Vagina (tissue), 2 donors: ENCODE measurements at places on chromosomes 5 and 9.

DNA sequence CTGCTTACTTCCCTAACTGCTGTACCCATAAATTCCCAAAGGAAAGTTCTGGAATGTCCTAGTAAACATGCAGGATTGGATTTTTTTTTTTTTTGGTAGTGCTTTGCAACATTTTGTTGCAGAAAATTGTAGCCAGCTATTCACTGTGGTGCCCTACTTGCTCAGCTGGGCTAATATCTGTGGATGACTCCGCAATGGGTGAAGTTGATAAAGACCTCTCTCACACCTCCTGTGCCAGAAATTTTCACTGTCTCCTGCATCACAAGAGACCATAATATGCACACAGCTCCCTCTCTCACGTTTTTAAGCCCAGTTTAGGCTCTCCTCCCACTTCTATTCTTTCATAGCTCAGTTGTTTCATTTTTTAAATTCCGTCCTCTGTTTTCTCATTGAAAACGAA, 136.5 kb upstream of the C6 start:
- H3K4me1 ChIP-seq: no peaks in the 10 kb centered on the region
- H3K27ac ChIP-seq: no peak overlapping the region
- no peaks in the 10 kb centered on the region for H3K27me3 ChIP-seq
- no peak overlapping the region for H3K4me3 ChIP-seq
- DNase-seq: no peak

- H3K4me3 ChIP-seq: no peak overlapping the region
- no peaks in the 10 kb centered on the region for H3K4me1 ChIP-seq
- H3K27me3 ChIP-seq: no peaks in the 10 kb centered on the region
- no peak overlapping the region for H3K27ac ChIP-seq
Observed at GRCh38 chr5:151199581-151200185, 24.2 kb downstream of the CCDC69 start.

GRCh38 chr5:80962630-80963520, 2.7 kb downstream of the RASGRF2 start:
- DNase-seq: no peak
- H3K27me3 ChIP-seq: no peaks in the 10 kb centered on the region
- peak overlapping the region; percentile 59 for H3K4me3 ChIP-seq
- peaks cover 15% of the 10 kb centered on the region for H3K4me1 ChIP-seq
- H3K27ac ChIP-seq: peak overlapping the region; percentile 73

DNA sequence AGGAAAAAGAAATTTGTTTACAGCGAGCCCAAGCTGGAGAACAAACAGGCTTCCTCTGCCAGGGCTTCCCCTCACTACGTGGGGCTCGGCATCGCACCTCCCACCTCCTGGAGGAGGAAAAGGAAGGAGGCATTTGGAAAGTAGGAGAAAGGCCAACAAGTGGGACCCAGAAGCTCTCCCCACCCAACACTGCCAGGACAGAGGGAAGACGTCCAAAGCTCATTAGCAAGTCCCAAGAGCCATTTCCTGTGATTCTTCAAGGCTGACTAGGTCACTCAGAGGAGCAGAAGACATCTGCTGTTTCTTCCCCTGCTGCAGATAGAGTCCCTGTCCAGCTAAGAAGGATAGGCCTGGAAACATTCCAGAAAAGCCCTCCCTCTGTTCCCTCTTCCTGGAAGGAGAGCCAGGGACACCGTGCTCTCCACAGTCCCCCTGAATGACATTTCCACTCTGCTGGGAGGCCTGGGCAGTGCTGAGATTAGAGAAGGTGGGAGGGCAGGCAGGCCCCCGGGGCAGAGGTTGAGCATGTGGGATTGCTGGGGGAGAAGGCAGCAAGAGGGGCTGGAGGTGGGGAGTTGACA, 57.0 kb upstream of the NEURL1B start:
- H3K4me1 ChIP-seq: peaks cover 7% of the 10 kb centered on the region
- no peaks in the 10 kb centered on the region for H3K36me3 ChIP-seq
- no peaks in the 10 kb centered on the region for H3K27me3 ChIP-seq
- no peak overlapping the region for H3K4me3 ChIP-seq
- H3K27ac ChIP-seq: peak overlapping the region; percentile 51

DNA sequence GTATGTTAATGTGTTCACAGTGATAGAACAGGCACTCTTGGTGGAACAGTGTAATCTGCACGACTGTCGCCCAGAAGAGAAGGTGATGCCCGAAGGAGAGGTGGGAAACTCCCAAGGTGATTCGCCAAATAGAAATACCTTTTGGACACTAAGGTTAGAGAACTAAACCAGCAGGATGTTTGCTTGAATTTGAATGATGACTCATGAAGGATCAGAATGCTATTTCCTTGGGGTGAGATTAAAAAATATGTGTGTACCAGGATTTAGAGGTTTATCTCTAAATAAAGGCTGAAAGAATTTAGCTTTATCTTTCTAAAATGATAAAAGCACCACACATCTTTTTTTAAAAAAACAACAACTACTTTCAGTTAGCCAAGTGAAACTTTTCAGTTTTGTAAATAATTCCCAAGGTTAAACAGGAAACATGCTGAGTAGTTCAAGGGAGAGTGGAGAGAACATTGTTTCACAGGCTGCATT, 297.4 kb upstream of the TAS2R1 start:
- DNase-seq: no peak
- H3K27me3 ChIP-seq: no peaks in the 10 kb centered on the region
- H3K4me1 ChIP-seq: no peaks in the 10 kb centered on the region
- no peaks in the 10 kb centered on the region for H3K36me3 ChIP-seq
- H3K27ac ChIP-seq: no peak overlapping the region

DNA sequence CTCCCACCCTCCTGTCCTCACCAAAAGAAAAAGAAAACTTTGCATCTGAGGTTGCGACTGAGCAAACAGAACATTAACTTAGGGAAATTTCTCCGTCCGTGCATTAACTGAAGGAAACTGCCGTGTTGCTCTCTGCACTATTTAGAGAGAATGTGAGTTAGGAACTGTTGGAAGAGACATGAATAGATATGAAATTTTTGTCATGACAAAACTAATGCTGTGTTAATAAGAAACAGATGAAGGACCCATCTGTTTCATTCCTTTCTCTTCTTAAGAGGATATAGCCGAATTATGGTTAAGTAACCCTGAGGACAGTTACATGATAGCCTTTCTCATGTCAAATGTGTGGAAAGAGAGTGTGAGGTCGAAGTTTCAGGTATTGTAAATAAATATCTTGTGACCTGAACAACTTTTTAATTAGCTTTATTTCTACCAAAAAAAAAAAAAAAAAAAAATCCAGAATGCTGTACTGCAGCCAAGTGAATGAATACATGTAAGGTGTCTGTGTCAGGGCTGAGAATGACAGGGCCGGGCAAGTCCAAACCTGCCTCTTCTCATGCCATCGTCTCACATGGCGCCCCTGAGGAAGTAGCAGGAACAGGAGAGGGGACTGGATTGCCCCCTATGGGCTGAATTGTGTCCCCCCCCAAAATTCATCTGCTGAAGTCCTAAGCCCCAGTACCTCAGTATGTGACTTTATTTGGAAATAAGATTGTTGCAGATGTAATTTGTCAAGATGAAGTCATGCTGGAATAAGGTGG, 35.6 kb upstream of the ANKRD33B start:
- no peak overlapping the region for H3K27ac ChIP-seq
- no peaks in the 10 kb centered on the region for H3K36me3 ChIP-seq
- H3K27me3 ChIP-seq: no peaks in the 10 kb centered on the region
- no peak for DNase-seq
- no peak overlapping the region for H3K4me3 ChIP-seq

GRCh38 chr9:1839909-1840308, 175.2 kb upstream of the SMARCA2 start:
- H3K27me3 ChIP-seq: no peaks in the 10 kb centered on the region
- H3K27ac ChIP-seq: no peak overlapping the region
- no peak for DNase-seq
